Activated T-cell treated with anti-CD3 and anti-CD28 coated beads for 1 hour (primary cell): ENCODE measurements at places on chromosomes 5 and 9.

- DNase-seq: no peak
Measured at GRCh38 chr5:71748360-71748759, 29.3 kb downstream of the CARTPT start.

GRCh38 chr9:78831726-78832125, 534.8 kb downstream of the PSAT1 start:
- DNase-seq: no peak

- DNase-seq: no peak
Measured at GRCh38 chr9:1639166-1639565, 376.0 kb upstream of the SMARCA2 start.

GRCh38 chr9:104960662-104961061, 32.7 kb upstream of the ABCA1 start:
- no peak for DNase-seq

DNA sequence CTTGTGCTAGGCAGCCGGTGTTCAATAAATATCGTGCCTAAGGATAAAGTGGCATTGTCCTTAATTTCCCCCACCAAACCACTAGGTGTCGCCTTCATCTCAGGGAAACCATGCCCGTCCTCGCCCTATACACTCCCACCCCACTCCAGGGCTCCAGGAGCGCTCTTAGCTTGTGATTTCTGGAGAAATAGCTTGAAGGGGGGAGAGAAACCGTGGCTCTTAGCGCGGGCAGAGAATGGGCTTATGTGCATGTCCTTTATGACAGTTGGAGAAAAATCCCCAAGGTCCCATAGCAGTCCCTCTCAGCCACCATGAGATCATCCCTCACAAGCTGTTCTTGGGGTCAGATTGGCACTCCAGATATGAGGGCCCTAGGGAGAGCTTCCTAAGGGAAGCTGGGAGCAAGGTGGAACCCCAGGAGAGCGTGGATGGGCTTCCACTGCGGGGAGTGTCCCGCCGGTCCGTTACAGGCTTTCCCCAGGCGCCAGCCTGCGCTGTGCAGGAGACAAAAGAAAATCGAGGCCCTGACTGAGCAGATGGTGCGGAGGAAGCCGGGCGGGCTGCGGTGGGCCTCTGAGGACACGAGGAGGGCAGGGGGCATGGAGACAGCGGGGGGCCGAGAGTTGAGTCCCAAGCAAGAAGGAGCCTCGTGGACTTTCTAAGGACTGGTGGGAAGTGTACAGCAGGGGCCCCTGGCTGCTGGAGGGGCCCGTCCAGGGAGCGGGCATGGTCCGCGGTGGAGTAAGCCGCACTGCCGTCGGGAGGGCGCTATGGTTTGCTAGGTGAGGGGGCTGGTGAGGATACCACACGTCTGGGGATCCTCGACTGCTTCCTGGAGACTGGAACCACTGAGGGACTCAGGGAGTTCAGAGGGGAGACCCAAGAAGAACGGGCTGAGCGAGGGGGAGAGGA, 750 bp upstream of the NPR2 start:
- peak; percentile 52 for DNase-seq

DNA sequence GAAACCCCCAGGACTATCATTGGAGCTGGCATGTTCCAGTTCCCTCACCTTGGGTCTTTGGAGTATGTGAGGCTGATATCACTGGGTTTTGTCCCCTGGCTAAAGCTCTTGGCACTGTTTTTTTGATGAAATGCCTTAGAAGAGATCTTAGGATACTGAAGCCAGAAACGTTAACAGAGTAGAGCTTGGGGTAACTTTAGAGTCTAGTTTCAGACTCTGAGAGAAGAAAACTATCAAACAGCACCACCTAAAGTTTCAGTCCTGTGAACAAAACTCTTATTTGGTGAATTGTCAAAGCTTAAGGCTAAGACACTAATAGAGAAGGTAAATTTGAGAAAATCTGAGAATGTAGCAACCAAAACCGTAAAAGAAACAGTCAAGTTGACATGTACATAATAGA, 111.7 kb upstream of the PUM3 start:
- DNase-seq: no peak

DNA sequence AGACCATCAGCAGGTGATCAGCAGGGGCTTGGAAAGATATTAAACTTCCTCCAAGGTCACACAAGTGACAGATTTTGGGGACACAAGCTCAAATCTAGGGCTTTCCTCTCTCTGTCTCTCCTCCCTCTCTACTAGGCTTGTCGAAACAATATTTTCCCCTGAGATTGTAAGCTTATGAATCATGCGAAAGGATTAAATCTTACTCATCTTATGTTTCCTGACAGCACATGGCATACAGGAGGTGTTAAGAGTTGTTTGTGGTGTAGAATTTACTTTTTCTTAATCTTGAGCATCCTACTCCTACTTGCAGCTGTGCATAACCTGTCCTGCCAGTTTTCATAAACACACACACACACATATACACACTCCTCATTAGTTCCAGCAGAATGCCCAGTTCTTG, 186.3 kb downstream of the MARCHF11 start:
- DNase-seq: no peak

GRCh38 chr9:99377790-99378775, 156.0 kb downstream of the SEC61B start:
- no peak for DNase-seq

GRCh38 chr5:115892021-115892420, 50.3 kb downstream of the AP3S1 start:
- DNase-seq: no peak

DNA sequence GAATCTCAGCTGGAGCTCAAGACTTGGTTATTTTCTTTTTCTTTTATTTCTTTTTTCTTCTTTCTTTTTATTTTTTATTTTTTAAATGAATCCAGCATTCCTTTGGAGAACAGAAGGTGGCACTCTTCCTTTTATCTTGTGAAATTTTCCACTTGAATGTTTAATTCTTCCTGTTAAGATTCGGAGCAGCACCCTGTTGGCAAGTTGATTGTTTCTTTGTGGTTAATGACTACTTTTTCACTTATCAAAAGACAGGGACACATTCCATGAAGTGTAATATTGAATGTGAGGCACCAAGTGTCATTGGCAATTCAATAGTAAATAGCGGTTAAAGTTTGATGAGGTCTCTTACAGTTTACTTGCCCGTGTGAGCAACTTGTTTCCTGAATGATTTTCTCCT, 240.5 kb upstream of the CHD1 start:
- DNase-seq: no peak

GRCh38 chr9:70947086-70947485, 174.3 kb downstream of the TRPM3 start:
- DNase-seq: no peak

DNA sequence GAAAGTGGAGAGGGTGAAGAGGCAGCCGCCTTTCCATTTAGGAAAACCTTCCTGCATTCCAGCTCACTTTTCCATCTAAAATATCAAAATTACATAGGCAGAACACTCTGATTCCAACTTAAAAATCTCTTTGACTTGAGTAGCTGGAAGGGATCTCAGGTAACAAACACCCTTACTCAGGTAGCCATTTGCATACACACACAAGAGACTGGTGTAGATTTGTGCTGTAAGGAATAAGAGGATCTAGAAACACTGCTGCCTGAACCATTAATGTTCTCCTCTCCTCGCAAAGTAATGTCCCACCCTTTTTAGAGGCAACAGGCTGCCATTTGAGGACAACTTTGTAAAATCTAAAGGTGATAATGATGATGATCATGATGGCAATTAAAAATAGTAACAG, 53.5 kb downstream of the BNC2 start:
- DNase-seq: no peak

DNA sequence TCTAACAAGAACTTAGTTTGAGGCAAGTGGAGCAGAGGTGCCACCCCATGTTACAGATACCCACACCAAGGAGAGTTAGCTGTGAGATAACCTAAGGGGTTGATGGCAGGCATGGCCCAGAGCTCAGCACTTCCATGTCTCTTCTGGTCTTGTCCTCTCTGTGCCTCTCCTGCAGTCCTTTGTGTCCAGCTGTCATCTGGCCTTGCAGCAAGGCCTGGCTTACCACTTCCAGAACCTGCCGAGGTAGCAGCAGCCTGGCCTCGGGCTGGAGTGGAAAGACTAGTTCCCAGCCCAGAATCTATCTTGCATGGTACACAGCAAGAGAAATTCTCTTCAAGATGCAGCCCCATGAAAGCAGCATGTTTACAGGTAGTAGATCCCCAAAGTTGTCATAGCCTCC, 41.5 kb downstream of the PIP5K1B start:
- DNase-seq: no peak

GRCh38 chr9:38331141-38331540, 61.4 kb upstream of the ALDH1B1 start:
- DNase-seq: no peak

DNA sequence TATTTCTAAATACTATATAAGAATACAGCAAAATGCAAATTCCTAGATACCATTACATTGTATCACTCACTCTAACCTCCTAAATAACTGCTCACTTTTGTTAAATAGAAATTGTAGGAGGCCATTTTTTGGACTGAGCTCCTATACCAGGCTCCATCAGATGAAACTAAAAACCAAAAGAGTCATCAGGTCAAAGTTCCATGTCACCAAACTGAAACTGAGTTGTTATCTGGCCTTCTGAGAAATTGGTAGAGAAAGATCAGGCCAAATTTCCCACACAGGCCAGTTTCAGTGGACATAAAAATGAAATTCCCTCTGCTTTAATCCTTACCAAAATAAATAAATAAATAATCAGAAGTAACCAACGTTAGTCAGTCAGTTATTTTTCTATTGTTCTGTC, 13.8 kb upstream of the SNX2 start:
- no peak for DNase-seq

- DNase-seq: no peak
Measured at GRCh38 chr5:64003966-64004365, 41.7 kb upstream of the HTR1A start.

DNA sequence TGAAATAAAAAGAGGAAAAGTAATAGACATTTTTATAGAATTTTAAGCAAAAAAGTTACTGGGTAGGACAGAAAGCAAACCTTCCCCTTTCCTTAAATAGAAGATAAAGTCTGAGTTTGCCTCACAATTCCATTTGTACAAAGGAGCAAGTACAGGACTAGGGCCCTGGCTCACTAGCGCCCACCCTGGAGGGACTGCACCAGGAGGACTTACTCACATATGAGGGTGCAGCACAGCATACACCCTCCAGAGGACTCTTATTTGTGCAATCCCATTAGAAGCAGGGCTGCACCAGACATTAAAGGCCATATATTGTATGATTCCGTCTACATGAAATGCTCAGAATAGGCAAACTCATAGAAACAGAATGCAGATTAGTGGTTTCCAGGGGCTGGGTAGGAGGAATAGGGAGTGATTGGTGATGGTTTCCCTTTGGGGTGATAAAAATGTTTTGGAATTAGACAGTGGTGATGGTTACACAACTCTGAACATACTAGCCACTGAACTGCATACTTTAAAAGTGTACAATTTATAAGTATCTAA, 4.5 kb downstream of the REEP5 start:
- DNase-seq: no peak

GRCh38 chr9:133916159-133916541, 76.0 kb downstream of the VAV2 start:
- no peak for DNase-seq

GRCh38 chr5:74919487-74919886, 53.3 kb upstream of the FAM169A start:
- no peak for DNase-seq

GRCh38 chr5:80268916-80269315, 13.1 kb upstream of the SERINC5 start:
- no peak for DNase-seq

DNA sequence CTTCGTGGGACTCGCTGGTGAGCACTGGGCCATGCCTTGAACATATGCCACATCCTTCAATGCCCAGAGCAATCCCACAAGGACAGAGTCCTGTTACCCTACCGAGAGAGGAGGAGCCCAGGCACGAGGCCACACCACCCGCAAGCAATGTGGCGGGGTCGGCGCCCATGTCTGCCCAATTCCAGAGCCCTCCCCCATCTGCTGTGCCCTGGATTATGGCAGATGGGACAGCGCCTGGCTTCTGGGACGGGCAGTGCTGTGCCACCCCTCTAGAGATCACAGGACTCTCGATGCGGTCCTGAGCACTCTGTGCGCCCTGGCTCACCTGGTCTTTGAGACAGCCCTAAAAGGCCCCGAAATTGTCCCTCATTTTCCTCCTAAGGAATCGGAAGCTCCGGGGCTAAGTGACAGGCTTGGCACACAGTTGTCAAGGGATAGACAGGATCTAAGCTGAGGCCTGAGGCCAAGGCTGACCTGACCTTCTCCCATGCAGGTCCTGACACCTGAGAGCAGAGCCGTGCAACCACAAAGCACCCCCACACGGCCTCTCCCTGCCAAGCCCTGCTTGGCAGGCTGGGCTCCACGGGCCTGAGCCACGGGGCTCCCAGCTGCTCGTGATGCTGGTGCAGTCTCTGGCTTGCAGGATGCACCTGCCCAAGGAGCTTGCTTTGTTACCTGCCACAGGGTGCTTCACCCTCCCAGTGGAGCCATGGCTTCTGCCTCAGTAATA, 48.8 kb downstream of the PRRT1B start:
- DNase-seq: no peak
